ENCODE measurements at places on chromosomes 5 and 9. TPM values are rescaled to one million over a fixed set of nuclear protein-coding genes. Genes with fewer than 3 reads are reported as not detected.

LOX gene
- 3.3 TPM for total RNA-seq

EFNA5 gene
- total RNA-seq = 13.5 TPM

DNA sequence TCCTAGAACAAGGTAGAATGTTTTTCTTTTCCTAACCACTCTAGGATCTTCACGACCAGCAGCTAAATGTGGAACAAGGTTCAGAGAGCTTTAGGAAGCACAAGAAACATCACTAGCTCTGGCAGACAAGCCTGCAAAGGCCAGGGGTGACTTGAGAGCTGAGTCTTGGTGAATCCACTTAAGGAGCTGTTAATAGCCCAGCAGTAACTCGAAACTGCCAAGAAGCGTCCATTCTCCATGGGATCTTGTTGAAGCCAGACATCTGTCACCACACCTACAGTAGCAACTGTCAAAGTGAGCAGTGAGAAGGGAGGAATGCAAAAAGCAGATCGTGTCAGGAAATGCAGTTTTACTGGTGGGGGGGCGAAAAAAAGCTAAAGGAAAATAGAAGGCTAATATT, 87.2 kb downstream of the ATPSCKMT start:
- DNase-seq = no peak

DNA sequence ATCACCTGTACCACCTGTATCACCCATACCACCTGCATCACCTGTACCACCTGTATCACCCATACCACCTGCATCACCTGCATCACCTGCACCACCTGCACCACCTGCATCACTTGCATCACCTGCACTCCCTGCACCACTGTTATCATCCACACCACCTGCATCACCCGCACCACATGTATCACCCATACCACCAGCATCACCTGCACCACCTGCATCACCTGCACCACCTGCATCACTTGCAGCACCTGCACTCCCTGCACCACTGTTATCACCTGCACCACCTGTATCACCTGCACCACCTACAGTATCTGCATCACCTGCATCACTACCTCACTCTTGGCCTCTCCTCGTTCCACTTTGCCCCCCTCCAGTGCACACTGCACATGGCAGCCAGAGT, 63.2 kb upstream of the CKMT2 start:
- no peak for DNase-seq

DNA sequence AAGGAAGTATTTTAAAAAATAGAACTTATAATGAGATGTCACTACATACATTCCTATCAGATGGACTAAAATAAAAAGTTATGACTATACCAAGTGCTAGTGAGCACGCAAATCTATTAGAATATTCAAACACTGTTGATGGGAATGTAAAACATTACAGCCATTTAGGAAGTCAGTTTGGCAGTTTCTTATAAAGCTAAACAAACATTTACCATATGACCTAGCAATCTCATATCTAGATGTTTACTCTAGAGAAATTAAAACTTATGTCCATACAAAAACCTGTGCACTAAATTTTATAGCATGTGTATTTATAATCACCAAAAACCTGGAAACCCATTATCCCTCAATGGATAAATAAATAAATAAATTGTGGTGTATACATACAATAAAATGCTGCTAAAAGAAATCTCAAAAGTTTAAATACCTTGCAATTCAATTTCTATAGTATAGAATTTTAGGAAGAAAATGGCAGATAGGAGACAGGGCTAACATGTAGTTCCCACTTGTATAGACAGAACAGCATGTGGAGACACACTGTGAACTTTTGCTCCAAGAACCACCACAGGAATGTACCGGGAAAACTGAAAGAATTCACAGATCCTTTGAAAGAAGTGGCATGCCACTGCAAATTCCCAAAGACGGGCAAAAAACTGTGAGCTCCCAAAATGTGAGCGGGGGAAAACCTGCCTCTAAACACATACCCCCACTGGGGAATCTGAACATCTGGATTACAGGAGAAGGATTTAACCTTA, 174.6 kb upstream of the SPEF2 start:
- DNase-seq = no peak

DNA sequence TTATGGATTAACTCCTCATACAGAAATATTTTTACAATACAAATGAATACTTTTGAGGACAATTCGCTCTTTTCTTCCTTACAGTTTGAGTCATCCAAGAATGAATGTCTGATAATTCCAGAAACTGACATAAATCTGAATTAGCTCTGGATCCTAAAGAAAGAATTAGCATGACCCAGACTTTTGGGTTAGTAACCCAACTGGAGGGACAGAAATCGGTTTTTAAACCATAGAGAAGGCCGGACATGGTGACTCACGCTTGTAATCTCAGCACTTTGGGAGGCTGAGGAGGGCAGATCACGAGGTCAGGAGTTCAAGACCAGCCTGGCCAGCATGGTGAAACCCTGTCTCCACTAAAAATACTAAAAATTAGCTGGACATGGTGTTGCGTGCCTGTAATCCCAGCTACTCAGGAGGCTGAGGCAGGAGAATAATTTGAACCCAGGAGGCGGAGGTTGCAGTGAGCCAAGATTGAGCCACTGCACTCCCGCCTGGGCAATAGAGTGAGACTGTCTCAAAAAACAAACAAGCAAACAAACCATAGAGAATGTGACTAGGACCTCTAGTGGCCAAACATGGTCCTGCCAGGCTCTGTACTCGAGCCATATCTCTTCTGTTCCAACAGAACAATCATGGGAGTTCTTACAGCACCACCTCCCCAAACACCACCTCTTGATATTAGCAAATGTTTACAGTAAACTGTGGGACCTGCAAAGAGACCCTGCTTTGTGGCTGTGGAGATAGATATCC, 44.8 kb downstream of the LURAP1L start:
- DNase-seq = no peak

- DNase-seq = no peak
These were observed 34.3 kb downstream of the NFIB start for GRCh38 chr9:14279671-14280070.

Measured in frontal cortex (tissue), 4 donors.